ENCODE measurements at places on chromosomes 2 and 18. TPM values are rescaled to one million over a fixed set of nuclear protein-coding genes. Genes with fewer than 3 reads are reported as not detected.
A peak's percentile ranks its signal among the peaks of the same experiment; 100 is the strongest.

DNA sequence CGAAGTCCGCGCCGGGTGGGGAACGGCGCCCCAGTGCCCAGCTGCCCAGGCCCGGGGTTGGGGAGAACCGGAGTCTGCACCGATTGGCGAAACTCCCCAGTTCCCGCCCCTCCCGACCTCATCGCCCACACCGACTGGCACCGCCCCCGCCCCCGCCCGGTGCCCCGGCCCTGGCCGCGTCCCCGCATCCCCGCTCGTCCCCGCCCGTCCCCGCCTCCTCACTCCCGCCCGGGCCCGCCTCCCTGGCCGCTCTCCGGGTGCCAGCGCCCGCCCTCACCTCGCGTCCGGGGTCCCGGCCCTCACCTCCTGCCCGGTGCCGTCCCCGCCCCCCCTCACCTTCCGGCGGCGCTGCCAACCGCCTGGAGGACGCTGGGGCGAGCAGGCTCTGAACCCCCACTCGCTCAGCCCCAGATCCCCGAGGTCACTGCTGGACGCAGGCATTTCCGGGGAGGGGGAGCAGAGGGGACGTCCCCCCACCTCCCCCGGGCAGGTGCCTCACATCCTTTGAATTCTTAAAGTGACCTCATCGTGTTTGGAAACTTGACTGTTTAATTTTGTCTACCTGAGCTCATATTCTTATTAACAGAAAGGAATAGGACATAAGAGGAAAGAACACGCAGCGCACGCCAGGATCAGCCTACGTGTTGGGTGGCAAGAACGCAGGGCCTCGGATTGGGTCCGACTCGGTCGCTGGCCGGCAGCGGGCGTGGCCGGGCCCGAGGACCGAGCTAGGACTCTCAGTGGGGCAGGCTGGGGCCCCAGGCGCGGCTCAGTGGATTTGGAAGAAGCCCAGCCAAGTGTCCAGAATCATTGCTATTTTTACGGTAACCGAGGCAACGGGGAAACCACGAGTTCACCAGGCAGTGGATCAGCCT is at the start of gene FAM110C:
Gene FAM110C, minus strand, starts transcription at position 35 of the 875 bp plus-strand sequence. CDS start 120 bp downstream, outside the sequence.
- peak; percentile 50 for DNase-seq
- peak within 1 kb of the TSS; percentile 46 for H3K4me3 ChIP-seq
- H3K36me3 ChIP-seq = no peaks in the 10 kb centered on the region
- peaks cover 18% of the 10 kb centered on the region for H3K27me3 ChIP-seq
- H3K27ac ChIP-seq = peak within 1 kb of the TSS; percentile 1
- H3K4me1 ChIP-seq = peaks cover 21% of the 10 kb centered on the region

DNA sequence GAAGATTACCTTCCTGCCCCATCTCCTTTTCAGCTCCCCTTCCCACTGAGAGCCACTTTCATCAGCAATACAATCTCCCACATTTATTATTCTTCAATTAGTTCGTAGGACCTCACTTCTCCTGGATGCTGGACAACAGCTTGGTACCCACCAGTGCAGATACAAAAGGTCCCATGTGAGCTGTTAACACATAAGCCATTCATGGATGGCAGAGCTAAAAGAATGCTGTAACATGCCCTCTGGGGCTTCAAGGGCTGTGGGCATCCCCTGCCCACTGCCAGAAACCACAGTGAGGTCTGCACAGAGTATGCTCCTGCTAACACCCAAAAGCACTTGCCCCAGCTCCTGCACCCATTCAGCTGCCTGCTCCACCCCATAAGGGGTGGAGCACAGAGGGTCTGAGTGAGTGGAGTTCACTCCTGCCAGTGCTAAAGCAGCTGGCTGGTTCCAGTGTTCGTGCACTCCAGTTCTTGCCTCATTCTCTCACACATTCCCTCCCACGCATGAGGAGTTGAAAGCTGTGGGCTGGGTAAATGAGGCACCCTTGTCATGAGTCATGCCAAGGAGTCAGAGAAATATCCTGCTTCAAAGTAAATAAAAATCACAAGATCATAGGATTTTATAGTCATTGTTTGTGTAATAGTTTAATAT is 305.9 kb upstream of the TMEFF2 start:
- no peaks in the 10 kb centered on the region for H3K27me3 ChIP-seq
- no peaks in the 10 kb centered on the region for H3K4me1 ChIP-seq
- H3K36me3 ChIP-seq = no peaks in the 10 kb centered on the region
- no peak overlapping the region for H3K27ac ChIP-seq
- no peak for DNase-seq
- no peak overlapping the region for H3K4me3 ChIP-seq

EPB41L3 gene
- total RNA-seq = 3.3 TPM

RESP18 gene
- not detected for total RNA-seq

GRCh38 chr2:133598769-133599168 is 30.5 kb upstream of the NCKAP5 start:
- H3K4me3 ChIP-seq = no peak overlapping the region
- no peak overlapping the region for H3K27ac ChIP-seq
- no peaks in the 10 kb centered on the region for H3K4me1 ChIP-seq
- no peaks in the 10 kb centered on the region for H3K36me3 ChIP-seq
- no peak for DNase-seq

GALR1 gene
- not detected for total RNA-seq

- DNase-seq = no peak
- no peaks in the 10 kb centered on the region for H3K4me1 ChIP-seq
- H3K27me3 ChIP-seq = no peaks in the 10 kb centered on the region
These were observed 224.5 kb downstream of the SLC4A3 start for GRCh38 chr2:219851801-219852481.

ST6GAL2 gene
- total RNA-seq = not detected

GRCh38 chr18:24231773-24232735 is 93.2 kb downstream of the CABYR start:
- no peak for DNase-seq
- H3K27me3 ChIP-seq = no peaks in the 10 kb centered on the region
- H3K4me3 ChIP-seq = no peak overlapping the region
- H3K4me1 ChIP-seq = no peaks in the 10 kb centered on the region

- DNase-seq = peak; percentile 87
- H3K4me3 ChIP-seq = no peak overlapping the region
- H3K36me3 ChIP-seq = peaks cover 68% of the 10 kb centered on the region
- H3K27me3 ChIP-seq = no peaks in the 10 kb centered on the region
- H3K4me1 ChIP-seq = peaks cover 66% of the 10 kb centered on the region
These were observed 39.2 kb downstream of the BIN1 start for GRCh38 chr2:127067620-127068350.

ANKRD30B gene
- not detected for total RNA-seq

DNA sequence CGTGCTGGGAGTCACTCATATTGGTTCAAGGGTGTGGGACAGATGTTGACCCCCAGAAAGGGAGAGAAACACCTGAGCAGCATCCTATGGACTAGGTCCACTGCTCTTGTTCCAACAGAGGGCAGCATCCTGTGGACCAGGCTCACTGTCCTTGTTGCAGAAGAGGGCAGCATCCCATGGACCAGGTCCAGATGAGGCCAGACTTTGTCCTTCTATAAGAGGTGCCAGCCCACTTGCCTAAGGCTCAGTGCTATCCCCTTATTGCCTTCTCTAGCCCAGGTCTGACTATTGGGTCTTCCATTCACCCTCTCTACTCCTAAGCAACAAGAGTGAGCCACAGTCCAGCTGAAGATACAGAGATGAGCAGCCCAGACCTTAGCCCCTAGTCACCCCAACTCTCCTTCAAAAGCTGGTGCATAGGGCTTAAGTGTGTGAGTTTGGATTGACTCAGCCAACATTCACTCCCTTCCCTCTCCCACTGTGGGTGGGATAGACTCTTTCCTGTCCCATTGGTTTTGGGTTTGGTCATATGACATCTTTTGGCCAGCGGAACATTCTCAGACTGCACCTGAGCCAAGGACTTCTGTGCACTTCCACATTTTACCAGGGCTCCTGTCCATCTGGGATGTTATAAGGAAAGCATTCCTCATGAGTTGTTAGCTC is 132.4 kb upstream of the GPC1 start:
- no peaks in the 10 kb centered on the region for H3K27me3 ChIP-seq
- DNase-seq = no peak
- H3K36me3 ChIP-seq = no peaks in the 10 kb centered on the region
- H3K4me3 ChIP-seq = no peak overlapping the region
- no peaks in the 10 kb centered on the region for H3K4me1 ChIP-seq
- H3K27ac ChIP-seq = no peak overlapping the region

KCNK3 gene
- not detected for total RNA-seq

- DNase-seq = no peak
- no peaks in the 10 kb centered on the region for H3K27me3 ChIP-seq
- H3K36me3 ChIP-seq = no peaks in the 10 kb centered on the region
- no peak overlapping the region for H3K27ac ChIP-seq
These were observed 404.8 kb upstream of the ACVR2A start for GRCh38 chr2:147439986-147440385.

DNA sequence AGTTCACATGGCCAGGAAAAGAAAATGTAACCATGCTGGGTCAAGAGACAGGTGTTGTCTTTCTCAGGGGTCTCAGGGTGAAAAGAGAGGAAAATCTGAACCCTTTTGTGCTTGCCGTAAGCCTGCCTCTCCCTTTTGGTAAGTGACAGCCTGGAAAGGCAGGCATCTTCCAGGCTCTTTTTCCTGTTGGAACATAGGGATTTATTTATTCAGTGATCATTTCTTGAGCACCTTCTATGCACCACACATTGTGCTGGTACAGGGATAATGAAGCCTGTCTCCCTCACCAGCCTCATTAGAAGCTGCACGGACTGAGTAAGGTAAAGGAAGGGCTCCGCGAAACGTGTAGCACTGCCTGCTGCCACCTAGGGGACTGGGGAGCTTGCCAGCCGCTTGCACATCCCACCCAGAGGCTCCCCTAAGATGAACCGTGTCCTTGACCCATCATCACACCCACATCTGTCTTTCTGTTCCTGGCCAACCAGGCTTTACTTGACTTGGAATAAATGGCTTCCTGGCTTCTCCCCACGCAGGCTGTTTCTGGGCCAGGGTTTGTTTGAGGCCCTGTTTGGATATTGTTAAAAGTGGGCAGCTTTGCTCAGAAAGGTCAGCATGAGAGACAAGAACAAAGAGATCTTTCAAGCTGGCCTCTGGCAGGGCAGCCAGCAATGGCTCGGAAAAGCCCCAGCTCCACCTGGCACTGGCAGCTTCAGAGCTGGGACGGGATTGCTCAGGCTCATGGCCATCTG is 73.3 kb upstream of the MCFD2 start:
- H3K27me3 ChIP-seq = no peaks in the 10 kb centered on the region
- peaks cover 37% of the 10 kb centered on the region for H3K4me1 ChIP-seq
- DNase-seq = no peak

DNA sequence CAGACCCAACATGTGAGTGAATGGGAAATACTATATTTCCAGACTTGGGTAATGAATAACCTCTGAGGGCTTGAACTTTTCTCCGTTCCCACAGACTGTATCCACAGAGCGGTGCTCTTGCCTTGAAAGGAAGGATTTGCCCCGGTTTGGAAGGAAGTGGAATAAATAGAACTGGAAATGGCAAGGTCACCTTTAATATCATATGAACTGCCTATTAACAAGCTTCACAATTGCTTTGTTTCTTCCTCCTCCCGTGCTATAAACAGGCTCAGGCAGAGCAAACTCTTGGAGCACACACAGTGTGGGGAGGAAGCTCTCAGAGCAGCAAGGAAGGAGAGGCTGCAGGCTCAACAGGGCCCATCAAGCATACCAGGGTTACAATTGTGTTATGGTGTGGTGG is 28.5 kb upstream of the DARS1 start:
- H3K4me3 ChIP-seq = no peak overlapping the region
- H3K27me3 ChIP-seq = no peaks in the 10 kb centered on the region
- no peaks in the 10 kb centered on the region for H3K36me3 ChIP-seq
- H3K4me1 ChIP-seq = peaks cover 11% of the 10 kb centered on the region

NMUR1 gene
- total RNA-seq = 67.4 TPM

DOK6 gene
- total RNA-seq = 0.02 TPM

SPRED2 gene
- 8.6 TPM for total RNA-seq

DNA sequence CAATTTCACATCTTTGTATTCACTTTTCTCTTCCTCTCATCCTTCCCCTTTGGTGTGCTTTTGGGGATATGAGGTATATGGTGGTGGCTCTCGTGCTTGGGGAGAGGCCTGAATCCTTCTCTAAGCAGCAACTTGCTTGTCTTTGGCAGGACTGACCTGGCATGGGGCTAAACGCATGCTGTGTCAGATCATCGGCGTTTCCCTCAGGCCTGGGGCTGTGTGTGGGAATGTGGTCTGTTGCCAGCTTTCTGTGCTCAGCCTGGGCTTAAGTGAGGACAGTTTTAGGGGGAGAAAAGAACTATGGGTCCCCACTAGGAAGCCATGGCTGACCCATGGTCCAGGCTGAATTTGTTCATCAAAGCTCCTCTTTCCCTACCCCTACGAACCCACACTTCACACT is 60.7 kb downstream of the TET3 start:
- no peaks in the 10 kb centered on the region for H3K27me3 ChIP-seq
- peaks cover 14% of the 10 kb centered on the region for H3K4me1 ChIP-seq
- no peak for DNase-seq
- peaks cover 16% of the 10 kb centered on the region for H3K36me3 ChIP-seq
- H3K4me3 ChIP-seq = no peak overlapping the region

GRCh38 chr18:36075862-36076587 is 8.7 kb upstream of the RPRD1A start:
- no peak overlapping the region for H3K4me3 ChIP-seq
- H3K4me1 ChIP-seq = no peaks in the 10 kb centered on the region
- no peaks in the 10 kb centered on the region for H3K36me3 ChIP-seq

GRCh38 chr2:53475766-53476165 is 291.8 kb upstream of the CHAC2 start:
- no peaks in the 10 kb centered on the region for H3K36me3 ChIP-seq
- DNase-seq = no peak
- H3K27ac ChIP-seq = no peak overlapping the region
- no peaks in the 10 kb centered on the region for H3K4me1 ChIP-seq
- no peaks in the 10 kb centered on the region for H3K27me3 ChIP-seq

- H3K27ac ChIP-seq = no peak overlapping the region
- no peak overlapping the region for H3K4me3 ChIP-seq
- no peak for DNase-seq
- H3K4me1 ChIP-seq = no peaks in the 10 kb centered on the region
- no peaks in the 10 kb centered on the region for H3K27me3 ChIP-seq
- peaks cover 2% of the 10 kb centered on the region for H3K36me3 ChIP-seq
These were observed 301.8 kb downstream of the NBAS start for GRCh38 chr2:15259356-15259756.

LYG1 gene
- total RNA-seq = 4.1 TPM

DNA sequence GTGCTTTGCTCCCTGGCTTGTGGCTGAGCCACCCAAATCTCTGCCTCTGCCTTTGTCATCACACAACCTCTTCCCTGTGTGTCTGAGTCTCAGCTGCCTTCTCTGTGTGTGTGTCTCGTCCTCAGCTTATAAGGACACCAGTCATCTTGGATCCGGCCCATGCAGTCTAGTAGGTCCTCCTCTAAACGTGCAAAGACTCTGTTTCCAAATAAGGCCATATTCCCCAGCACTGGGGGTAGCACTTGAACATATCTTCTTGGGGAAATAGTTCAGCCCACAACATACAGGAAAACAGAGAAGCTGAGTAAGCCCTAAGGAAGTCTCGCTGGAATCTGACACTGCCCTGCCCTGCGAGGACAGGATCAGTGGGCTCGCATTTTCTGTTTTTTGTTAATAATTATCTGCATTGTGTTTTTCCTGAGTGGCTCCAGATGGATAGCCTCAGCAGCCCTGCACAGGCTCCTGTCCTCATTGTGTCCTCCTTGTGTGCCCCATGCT is 42.1 kb downstream of the MTCL1 start:
- no peak overlapping the region for H3K4me3 ChIP-seq
- H3K36me3 ChIP-seq = no peaks in the 10 kb centered on the region
- no peak overlapping the region for H3K27ac ChIP-seq

Measured in natural killer cell (primary cell).